Pons (tissue), 1 donor: ENCODE measurements at places on chromosomes 5 and 9.

- no peak for DNase-seq
Measured at GRCh38 chr5:110351430-110351829, 375.0 kb downstream of the TMEM232 start.

DNA sequence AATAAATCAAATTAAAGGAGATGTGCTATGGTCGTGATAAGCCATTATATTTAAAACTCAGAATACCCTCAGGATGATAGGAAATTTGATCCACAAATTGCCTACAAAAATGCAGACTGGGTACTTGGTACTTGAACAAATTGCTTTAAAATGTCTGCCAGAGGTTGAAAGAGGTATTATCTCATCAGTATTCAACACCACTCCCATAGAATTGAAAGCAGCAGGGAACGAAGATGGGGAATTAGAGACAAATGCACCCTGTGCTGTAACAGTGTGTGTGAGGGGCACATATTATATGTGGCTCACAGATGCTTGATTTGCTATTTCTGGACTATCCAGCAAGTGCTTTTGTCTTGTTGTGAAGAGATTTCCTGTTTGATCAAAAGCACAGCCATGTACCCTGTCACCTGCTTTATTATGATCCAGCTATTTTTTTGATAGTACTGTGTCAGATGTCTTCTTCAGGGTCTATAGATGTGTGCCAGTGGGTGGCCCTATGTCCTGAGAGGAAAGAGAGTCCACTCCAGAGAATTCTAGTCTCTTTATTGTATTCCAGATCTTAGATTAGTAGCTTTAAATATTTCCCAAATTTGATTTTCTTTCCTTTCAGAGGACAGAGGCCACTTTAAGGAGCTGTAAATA is 120.1 kb downstream of the XRCC4 start:
- DNase-seq = no peak

DNA sequence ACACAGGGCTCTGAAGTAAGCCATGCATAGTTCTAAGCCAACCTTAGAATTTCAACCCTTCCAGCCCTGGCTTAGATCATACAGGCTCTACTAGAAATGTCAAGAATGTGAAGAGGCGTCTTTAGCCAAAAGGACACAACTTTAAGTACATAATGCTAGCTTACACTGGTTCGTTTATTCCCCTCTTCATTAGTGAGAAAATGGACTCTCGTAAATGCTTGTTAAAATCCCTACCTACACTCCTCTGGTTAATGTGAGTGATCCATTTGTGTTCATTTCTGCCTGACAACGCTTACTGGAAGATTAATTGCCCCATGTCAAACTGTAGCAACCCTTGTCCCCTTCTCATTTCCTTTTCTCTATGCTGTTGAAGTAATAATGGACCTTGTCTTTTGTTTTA is 149.3 kb upstream of the POU5F2 start:
- DNase-seq = no peak

GRCh38 chr5:57817001-57817453 is 334.4 kb upstream of the ACTBL2 start:
- DNase-seq = no peak

DNA sequence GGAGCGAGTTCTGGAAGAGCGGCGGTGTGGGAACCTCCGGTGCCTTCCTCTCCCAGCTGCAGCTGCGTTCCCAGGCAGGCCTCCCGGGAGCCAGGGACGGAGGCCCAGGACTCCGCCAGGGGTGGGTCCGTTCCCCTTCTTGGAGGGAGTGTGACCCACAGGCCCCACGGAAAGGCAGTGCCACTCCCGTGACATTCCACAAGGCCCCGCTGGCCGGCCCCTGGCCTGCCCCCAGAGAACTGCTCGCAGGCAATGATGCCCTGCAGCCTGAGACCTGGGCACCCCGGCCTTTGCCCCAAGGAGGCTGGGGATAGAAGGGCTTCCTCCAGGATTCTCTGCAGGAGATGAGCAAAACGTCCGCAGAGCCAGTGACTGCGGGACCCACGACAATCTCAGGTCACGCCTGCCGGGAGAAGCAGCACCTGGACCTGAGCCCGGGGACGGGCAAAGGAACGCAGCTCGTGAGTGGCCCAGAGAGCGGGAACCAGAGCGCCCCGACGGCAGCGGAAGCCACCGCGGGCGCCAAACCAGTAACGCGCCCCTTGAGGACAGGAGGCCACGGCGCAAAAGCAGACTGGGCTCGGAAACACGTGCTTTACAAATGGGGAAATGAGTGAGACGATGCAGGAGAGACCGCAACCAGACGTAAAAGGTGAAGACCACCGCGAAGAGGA is 9.3 kb downstream of the OBP2B start:
- peak; percentile 4 for DNase-seq

DNA sequence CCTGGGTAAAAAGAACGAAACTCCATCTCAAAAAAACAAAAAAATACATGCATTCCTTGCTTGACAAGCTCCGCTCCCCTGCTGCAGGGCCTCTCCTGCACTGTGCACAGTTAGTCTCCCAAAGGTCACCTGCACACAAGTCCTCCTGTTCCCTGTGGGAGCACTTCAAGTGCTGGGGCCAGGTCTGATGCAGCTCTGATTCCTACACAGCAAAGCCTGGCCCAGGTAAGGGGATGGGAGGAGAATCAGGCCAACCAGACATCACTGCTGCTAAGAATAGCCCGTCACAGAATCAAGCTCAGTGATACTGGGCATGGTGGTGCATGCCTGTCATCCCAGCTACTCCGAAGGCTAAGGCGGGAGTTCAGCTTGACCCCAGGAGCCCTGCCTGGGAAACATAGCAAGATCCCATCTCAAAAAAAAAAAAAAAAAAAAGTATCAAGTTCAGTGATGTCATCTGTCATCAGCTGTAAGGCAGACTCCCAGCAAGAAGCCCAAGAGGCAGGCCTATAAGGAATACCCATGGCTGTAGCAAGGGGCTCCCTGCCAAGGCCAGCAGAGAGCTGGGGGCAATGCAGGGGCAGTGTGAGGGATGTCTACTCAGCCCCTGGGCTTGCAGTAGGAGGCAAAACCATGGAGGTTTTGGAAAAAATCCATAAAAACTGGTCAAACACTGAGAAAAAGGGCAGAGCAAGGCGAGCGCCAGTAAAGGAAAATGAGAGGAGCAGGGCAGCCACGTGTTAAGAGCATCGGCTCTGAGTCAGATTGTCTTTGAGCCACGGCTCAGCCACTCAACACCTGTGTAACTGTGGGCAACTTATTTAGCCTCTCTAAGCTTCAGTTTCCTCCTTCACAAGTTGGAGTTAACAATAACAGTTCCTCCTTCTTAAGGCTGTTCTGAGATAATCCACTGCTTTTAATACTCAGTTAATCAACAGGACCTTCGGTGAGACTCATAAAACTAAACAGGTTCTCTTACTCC is 3.2 kb downstream of the TPM2 start:
- DNase-seq = no peak

GRCh38 chr5:90421136-90421535 is 11.6 kb upstream of the CETN3 start:
- no peak for DNase-seq

GRCh38 chr5:137201876-137202275 is 297.2 kb downstream of the SPOCK1 start:
- no peak for DNase-seq

DNA sequence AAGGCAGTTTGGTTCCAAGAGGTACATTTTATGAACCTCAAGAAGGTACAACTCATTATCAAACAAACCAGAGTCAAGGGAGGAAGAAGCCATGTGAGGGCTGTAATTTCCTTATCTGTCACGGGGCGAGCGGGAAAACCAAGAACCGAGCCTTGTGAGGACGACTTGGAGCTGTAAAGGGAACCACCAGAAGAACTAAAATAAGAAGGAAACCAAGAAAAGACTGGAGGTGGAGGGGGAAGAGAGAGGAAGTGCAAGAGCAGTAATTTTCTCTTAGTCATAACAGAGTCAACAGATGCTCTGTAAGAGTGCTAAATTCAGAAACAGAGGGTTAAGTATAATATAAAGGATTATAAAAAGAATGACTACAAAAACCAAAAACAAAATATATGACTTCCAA is 127.1 kb downstream of the DIRAS2 start:
- no peak for DNase-seq

DNA sequence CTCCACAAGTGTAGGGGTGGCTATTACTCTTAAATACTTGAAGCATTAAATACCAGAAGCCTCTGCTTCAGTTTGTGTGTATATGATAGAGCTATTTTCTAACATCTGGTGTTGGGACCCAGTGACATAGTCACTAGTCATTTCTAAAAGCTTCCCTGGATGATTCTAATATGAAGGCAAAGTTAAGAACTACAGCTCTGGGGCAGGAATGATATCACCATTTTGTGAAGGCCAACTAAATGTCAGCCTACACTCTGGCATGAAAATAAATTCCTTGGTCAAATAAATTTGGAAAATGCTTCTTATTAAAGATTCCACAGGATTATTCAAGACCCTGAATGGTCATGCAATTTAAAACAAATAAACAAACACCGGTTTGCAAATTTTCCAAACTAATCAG is 197.7 kb downstream of the PLK2 start:
- DNase-seq = no peak
